ENCODE measurements at places on chromosomes 11 and 22. TPM values are rescaled to one million over a fixed set of nuclear protein-coding genes. Genes with fewer than 3 reads are reported as not detected.

C11orf86 gene
- 88.3 TPM for total RNA-seq

GRCh38 chr11:120908461-120909181 is 115.3 kb upstream of the TBCEL start:
- no peaks in the 10 kb centered on the region for H3K27me3 ChIP-seq
- H3K36me3 ChIP-seq, result no peaks in the 10 kb centered on the region
- H3K27ac ChIP-seq, result no peak overlapping the region
- H3K4me1 ChIP-seq, result no peaks in the 10 kb centered on the region

DNA sequence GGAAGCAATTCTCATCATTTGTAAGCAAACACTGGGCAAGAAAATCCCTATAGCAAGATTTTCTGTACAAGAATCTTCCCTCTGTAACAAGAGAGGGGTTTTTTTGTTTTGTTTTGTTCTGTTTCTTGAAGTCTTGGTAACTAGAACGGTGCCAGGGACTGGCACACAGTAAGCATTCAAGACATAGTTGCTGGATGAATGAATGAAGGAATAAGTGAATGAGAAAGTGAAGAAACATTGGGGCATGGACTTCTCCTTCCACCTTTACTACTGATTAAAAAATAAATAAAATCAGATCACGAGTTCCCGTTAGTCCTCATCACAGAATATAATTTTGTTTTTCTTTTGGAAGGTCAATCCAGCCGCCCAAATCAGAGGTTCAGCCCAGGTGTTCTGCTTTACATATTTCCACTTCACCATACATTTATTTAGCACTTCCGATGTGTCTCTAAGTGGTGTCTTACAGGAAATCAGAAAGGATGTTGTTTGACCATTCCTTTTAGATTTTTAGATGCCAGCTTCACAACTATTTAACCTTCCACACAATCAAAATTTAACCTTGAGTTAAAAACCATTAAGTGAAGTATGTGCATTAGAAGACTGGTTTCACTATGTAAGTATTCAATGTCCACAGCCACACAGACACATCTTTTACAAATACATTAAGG is 281.2 kb downstream of the CADM1 start:
- no peak overlapping the region for H3K4me3 ChIP-seq
- no peaks in the 10 kb centered on the region for H3K27me3 ChIP-seq
- peak overlapping the region; percentile 2 for H3K27ac ChIP-seq
- H3K4me1 ChIP-seq, result no peaks in the 10 kb centered on the region
- DNase-seq, result no peak

DNA sequence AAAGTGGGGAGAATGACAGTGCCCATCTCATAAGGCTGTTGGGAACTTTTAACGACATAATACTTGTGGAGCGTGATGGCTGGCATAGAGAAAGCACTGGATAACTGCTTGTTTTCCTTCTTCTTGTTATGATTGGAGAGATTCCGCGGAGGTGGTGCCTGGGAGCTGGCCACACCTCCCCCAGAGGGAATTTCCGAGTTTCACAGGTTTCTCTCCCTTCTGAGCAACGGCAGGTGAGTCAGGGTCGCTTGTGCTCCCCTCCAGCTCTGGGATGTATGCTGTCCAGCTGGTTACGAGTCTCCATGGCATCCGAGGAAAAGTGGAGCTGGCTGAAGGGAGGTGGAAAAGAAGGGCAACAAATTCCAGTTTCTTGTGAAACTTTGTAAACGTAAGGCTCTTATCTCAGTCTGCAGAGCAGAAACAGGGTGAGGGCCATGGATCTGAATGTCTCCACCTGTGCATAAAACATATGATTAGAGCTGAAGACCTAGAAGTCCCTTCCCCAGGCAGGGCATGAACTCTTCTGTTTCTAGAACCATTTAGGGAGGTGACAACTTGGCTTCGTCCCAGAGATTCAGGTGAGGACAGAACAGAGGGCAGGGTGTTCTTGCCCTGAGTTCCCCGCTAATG is 10.0 kb upstream of the PLET1 start:
- H3K27me3 ChIP-seq, result no peaks in the 10 kb centered on the region
- peak overlapping the region; percentile 12 for H3K4me3 ChIP-seq
- H3K4me1 ChIP-seq, result peaks cover 3% of the 10 kb centered on the region

DNA sequence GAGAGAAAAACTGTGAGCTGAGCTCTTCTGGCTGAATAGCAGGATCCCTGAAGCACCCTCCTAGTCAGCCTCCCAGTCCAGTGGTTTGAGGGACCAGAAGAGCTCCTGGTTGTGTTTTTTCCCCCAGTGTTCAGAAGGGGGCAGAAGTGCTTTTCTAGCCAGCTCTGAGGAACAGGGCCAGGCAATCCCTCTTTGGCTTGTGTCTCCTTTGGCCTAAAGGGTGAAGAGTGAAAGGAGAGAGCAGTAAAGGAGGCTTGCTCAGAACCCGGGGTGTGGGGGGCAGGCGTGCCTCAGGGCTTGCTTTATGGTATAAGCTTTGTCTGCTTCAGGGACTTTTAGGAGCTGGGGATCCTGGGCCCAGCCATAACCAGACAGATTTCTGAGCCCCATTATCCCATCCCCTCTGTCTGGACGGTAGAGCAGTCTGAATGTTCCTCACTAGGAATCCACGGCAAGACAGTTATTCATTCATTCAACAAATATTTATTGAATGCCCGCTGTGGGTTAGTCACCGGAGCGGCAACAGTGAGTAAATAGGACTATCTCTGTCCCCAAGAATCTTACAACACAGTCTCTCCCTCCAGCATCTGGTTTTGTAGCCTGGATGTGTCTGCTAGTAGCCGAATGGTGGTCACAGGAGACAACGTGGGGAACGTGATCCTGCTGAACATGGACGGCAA is 14.5 kb downstream of the ACP2 start:
- H3K4me3 ChIP-seq, result no peak overlapping the region
- H3K27ac ChIP-seq, result peak overlapping the region; percentile 29
- H3K4me1 ChIP-seq, result peaks cover 6% of the 10 kb centered on the region
- peak; percentile 24 for DNase-seq
- no peaks in the 10 kb centered on the region for H3K36me3 ChIP-seq

DNA sequence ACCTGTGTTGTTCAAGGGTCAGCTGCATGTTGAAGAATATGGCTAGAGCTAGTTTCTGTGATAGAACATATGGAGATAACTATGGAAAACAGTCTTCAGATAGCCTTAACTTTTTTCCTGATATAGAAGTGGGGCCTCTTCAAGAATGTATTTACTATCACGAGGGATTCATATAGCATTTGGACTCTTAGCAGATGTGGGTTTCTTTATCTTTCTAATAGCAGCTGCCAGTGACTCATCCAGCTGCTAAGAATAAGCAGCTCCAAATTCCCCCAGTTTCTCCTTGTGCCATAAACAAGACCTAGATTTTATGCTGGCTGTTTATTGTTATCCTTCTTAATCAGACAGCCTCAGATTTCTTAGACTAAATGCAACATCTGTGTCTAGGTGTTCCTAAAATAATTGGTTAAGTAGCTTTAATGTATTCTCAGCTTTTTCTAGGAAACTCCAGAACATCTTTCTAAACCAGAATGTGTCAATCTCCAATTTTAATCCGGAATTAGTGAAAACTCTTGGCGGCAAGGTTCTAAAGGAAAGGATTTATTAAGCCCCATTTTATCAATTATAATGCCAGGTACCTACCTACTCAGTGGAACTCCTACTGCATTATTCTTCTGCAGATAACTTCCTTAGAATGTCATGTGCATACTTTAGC is 119.8 kb downstream of the CSTPP1 start:
- H3K27me3 ChIP-seq, result no peaks in the 10 kb centered on the region
- no peak overlapping the region for H3K27ac ChIP-seq
- DNase-seq, result no peak
- peaks cover 9% of the 10 kb centered on the region for H3K36me3 ChIP-seq
- no peaks in the 10 kb centered on the region for H3K4me1 ChIP-seq
- no peak overlapping the region for H3K4me3 ChIP-seq

RAG1 gene
- 1.1 TPM for total RNA-seq

DNA sequence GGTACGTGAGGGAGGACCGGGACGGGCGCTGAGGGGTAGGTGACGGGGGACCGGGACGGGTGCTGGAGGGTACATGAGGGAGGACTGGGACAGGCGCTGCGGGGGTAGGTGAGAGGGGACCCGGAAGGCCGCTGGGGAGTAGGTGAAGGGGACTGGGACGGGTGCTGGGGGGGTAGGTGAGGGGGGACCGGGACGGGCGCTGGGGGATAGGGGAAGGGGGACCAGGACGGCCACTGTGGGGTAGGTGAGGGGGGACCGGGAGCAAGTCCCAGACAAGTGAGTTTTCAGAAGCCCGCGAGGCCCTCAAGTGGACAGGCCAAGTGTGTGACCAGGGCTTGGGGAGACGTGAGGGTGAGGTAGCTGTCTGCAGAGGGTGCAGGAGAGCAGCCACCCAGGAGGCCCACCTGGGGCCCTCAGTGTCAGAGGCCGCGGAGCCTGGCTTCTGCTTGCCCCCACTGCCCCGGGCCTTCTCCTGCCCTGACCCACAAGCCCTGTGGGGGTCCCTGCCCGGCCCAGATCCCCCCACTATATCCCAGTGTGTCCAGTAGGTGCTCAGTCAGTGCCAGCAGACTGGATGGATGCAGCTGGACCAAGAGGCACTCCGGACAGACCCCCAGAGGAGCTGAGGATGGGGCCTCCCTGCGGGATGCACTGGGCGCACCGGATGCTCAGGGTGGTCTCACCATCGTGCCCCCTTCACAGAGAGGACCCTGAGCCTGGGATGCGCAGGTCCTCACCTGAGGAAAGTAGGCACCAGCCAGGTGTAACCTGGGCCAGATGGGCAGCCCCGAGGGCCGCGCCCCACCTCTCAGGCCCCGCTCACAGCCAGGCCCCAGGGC is 44.2 kb upstream of the TH start:
- H3K4me3 ChIP-seq, result no peak overlapping the region
- no peaks in the 10 kb centered on the region for H3K36me3 ChIP-seq
- H3K27me3 ChIP-seq, result no peaks in the 10 kb centered on the region

- H3K4me3 ChIP-seq, result no peak overlapping the region
- DNase-seq, result no peak
- no peaks in the 10 kb centered on the region for H3K27me3 ChIP-seq
- peaks cover 13% of the 10 kb centered on the region for H3K4me1 ChIP-seq
- no peaks in the 10 kb centered on the region for H3K36me3 ChIP-seq
Observed at GRCh38 chr11:70912226-70912840, 340.0 kb downstream of the SHANK2 start.

NPAS4 gene
- total RNA-seq, result not detected

GRCh38 chr11:133824593-133824992 is 20.7 kb downstream of the SPATA19 start:
- no peak overlapping the region for H3K27ac ChIP-seq
- no peak for DNase-seq
- no peaks in the 10 kb centered on the region for H3K36me3 ChIP-seq
- H3K4me3 ChIP-seq, result no peak overlapping the region
- no peaks in the 10 kb centered on the region for H3K4me1 ChIP-seq

- DNase-seq, result no peak
- no peaks in the 10 kb centered on the region for H3K27me3 ChIP-seq
- no peaks in the 10 kb centered on the region for H3K36me3 ChIP-seq
Observed at GRCh38 chr22:42699281-42699975, 21.2 kb downstream of the A4GALT start.
